ENCODE measurements at places on chromosomes 3 and 15.

DNA sequence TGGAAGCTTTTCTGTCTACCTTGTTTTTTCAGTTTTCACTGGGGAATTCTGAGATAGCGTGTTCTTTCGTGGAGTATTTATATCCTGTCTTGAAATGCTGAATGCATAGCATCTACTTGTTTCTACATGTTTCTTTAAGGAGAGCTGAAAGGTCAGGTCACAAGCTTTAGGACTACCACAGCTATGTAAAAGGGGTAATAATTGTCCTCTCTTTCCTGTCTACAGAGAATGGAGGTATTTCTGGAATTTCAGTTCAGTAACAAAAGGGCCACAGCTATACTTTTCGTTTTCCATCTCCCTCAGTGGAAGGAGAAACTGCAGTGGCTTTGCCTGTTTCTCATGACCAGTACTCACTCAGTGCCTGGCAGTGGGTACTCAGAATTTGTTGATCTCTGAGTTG lies 4.7 kb downstream of the INAFM2 start:
- DNase-seq: no peak

DNA sequence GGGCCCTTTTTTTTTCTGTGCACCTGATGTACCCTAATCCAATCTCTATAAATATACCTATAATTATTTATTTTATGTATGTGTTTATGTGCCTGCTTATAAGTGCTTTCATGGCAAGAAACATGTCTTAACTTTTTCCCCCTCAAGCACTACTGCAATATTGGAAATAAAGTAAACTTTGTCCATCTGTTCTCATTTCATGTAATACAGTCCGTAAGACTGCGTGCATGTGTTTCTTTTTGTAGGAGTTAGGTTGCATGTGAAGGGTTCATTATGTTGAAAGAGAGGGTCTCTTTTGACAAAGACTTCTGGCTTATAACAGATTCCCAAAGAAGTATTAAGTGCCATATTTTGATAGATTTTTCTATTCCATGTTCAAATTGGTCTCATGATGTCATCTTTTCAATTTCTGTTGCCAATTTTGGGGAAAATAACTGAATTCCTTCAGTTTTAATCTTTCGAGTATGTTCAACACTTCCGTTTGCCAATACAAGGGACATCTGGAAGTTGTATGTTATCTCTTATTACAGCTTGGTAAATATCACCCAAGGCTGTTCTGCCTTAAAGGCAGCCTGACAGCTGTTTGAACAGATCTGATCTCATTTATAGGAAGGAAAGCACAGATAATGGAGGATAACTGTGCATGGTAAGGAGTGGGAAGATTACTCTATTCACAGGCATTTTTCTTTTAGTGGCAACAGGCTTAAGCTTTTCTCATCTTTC lies 273.1 kb upstream of the SGO1 start:
- no peak for DNase-seq

DNA sequence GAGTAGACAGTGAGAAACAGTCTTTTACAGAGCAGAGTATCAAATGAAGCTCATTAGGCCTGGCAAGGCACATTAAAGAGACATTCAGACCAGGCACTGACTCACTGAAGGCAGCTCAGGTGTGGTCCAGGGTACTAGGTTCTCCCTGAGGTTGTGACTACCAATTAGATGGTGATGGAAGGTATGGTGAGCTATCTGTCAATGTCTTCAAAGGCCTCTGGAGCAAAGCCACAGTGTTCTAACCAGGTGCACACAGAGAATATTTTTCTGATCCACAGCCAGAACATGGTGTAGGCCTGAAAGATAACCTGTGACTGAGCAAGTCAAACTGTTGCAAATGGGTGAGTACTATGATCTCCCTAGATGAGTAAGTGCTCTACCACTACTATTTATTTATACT lies 51.5 kb downstream of the EOMES start:
- no peak for DNase-seq

DNA sequence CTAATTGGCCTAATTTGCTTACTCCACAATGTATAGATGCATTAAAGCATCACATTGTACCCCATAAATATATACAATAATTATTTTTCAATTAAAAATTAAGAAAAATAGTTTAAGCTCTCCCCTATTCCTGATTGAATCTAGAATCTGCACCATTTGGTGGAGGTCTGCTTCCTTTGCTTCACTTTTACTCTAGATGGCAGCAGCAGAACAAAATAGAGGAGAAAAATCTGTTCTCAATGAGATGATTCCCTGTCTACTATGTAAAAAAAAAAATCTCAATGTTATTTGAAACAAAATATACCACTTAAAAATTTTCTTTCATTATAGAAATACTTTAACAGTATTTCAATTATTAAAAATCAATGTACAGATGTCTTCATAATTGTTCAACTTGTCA lies 109.6 kb upstream of the FXR1 start:
- DNase-seq: peak; percentile 15

GRCh38 chr3:32983124-32983523 lies 31.7 kb downstream of the CCR4 start:
- no peak for DNase-seq

GRCh38 chr3:11539218-11539617 lies 104.5 kb downstream of the VGLL4 start:
- no peak for DNase-seq

Measured in NCI-H1092 (cell line).